ENCODE measurements at places on chromosomes 5 and 9.

- no peak for DNase-seq
These were observed 89.9 kb upstream of the GLIS3 start for GRCh38 chr9:4389755-4390154.

- DNase-seq: no peak
These were observed 270.7 kb upstream of the WWC1 start for GRCh38 chr5:168020542-168021294.

DNA sequence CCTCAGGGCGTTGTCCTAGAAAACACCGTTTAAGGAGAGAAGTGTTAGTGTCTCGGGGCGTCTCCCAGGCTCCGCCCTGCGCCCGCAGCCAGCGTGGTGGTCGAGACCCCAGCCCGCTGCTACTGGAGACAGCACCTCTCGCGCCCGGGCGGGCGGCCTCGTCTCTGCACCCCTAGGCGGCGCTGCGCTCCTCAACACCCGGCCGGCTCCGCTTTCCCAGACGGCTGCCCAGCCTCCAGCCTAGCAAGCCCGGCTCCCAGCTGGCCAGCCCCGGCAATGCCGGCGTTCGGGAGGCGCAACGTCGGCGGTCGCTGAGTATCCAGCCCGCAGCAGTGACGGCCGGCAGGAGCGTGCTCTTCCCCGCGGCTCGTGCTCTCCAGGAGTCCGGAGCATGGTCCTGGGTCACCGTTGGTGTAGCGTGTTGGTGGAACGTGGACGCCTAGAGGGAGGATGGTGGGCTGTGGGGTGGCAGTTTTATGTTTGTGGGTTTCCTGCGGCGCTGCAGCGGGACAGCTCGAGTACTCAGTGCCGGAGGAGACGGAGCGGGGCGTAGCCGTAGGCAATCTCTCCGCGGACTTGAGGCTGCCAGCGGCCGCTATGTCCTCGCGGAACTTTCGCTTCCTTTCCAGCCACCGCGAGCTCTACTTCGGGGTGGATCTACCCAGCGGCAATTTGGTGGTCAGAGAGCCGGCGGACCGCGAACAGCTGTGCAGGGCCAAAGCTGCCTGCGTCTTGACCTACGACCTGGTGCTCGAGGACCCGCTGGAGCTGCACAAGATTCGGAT is 536 bp downstream of the PCDHAC1 start:
- peak; percentile 1 for DNase-seq

DNA sequence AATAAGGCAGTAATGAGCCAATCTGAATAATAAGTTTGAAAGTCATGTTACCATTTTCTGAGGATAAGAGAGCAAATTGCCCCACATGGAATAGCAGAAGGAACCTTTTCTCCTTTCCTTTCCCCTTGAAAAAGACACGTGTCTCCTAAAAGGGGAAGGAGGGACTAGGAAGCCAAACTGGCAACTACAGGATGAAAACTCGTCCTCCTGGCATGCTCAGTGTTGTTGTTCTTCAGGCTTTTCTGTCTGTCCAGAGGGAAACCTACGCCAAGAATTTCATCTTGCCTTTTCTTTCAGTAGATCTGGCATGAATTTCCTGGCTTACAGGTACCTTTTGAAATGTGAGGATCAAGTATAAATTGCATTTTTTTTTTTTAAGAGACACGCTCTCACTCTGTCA is 355.9 kb upstream of the TLE4 start:
- no peak for DNase-seq

- DNase-seq: no peak
These were observed 9.6 kb upstream of the PTGES2 start for GRCh38 chr9:128136816-128137793.

DNA sequence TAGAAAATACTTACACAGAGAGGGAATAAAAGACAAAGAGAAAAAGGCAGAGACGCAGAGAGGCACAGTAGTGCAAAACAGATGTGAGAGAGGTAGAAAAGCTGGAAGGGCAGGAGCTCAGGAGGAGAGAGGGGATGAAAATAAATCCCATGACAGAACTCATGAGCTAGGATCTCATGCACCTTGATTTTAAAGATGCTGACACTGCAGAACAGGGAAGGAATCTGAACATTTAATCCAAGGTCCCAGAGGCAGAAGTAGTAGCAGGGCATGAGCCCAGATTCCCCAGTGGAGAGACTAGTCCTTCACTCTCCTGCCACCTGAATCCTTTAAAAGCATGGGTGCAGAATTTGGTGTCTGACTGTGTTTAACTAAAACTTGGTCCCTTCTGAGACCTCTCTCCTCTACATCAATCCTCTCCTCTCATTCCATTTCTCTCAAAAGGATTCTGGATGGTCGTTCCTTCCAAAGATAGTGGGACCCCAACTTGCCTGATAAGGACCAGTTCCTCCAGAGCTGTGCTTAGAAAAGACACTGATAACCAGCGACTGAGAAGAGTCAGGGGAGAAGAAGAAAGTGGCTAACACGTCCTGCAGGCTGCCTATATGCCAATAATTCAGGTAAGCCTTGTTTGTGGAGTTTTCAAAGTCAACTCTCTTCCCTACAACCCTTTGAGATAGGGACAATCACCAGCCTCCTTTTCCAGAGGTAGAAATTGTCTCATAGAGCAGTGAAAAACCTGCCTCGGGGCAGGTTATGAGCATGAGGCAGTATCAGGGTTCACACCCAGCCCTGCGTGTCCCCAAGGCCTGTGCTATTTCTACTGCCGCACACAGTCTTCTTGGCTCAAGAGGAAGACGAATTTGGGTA is 203.2 kb upstream of the TRIM32 start:
- DNase-seq: no peak

- no peak for DNase-seq
These were observed 131.6 kb downstream of the CACNA1B start for GRCh38 chr9:138009016-138009802.
